HT1080 (cell line): ENCODE measurements at places on chromosomes 2 and 18. TPM values are rescaled to one million over a fixed set of nuclear protein-coding genes. Genes with fewer than 3 reads are reported as not detected.

GRCh38 chr2:32882816-32883810 is 63.6 kb upstream of the LTBP1 start:
- DNase-seq = no peak

TSPYL6 gene
- total RNA-seq = not detected in 2 replicates

- no peak for DNase-seq
These were observed 9.0 kb downstream of the ALKAL2 start for GRCh38 chr2:278927-279320.

DNA sequence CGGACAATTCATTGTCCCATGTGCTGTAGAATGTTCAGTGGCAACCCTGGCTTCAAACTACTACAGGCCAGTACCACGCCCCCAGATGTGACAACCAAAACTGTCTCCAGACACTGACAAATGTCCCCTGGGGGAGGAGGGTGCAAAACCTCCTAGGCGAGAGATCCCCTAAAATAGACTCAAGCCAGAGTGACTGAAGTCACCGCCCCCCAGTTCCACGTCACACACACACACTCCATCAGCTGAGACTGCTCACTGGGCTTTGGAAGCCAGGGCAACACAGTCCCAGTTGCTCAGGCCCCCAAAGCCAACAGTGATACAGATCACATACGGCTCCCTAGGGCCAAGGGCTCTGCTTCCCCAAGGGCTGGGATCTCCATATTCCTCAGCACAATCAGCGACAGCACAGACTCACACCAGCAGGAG is 19.1 kb downstream of the HDAC4 start:
- DNase-seq = no peak
